ENCODE measurements at places on chromosomes 11 and 22. TPM values are rescaled to one million over a fixed set of nuclear protein-coding genes. Genes with fewer than 3 reads are reported as not detected.

TMEM80 gene
- polyA plus RNA-seq: 17.0 TPM

DNA sequence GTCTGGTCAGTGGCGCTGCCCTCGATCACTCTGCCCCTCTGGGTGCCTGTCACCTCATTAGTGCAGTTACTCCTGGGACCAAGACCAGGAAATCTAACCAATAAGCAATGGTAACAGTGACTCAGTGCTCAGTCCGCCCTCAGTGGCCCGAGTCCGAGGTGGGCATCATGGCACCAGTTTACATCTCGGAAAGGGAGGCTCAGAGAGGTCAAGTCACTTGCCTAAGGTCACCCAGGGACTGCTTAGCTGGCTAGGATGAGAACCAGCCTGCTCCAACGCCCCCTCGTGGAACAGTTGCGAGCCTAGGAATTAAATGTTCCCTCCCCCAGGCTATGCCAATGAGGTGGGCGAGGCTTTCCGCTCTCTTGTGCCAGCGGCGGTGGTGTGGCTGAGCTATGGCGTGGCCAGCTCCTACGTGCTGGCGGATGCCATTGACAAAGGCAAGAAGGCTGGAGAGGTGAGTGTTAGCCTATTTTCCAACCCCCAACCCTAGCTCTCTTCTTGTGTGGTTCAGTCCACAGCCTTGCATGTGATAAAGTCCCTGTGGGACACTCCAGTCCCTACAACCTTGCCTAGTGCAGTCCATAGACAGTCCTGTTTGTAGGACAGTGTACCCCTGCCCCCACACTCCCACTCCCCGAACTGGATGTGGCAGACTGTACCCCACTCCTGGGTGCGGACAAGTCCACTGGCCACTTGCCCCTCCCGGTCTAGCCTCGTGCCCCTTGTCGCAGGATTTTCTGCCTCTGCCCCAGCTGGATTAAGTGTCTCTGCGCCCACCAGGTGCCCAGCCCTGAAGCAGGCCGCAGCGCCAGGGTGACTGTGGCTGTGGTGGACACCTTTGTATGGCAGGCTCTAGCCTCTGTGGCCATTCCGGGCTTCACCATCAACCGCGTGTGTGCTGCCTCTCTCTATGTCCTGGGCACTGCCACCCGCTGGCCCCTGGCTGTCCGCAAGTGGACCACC lies 1.1 kb downstream of the MTFP1 start:
- DNase-seq: no peak

- no peak for DNase-seq
These were observed 64.7 kb downstream of the PARVG start for GRCh38 chr22:44245438-44245837.

SLC15A3 gene
- 18.2 TPM for polyA plus RNA-seq

DNA sequence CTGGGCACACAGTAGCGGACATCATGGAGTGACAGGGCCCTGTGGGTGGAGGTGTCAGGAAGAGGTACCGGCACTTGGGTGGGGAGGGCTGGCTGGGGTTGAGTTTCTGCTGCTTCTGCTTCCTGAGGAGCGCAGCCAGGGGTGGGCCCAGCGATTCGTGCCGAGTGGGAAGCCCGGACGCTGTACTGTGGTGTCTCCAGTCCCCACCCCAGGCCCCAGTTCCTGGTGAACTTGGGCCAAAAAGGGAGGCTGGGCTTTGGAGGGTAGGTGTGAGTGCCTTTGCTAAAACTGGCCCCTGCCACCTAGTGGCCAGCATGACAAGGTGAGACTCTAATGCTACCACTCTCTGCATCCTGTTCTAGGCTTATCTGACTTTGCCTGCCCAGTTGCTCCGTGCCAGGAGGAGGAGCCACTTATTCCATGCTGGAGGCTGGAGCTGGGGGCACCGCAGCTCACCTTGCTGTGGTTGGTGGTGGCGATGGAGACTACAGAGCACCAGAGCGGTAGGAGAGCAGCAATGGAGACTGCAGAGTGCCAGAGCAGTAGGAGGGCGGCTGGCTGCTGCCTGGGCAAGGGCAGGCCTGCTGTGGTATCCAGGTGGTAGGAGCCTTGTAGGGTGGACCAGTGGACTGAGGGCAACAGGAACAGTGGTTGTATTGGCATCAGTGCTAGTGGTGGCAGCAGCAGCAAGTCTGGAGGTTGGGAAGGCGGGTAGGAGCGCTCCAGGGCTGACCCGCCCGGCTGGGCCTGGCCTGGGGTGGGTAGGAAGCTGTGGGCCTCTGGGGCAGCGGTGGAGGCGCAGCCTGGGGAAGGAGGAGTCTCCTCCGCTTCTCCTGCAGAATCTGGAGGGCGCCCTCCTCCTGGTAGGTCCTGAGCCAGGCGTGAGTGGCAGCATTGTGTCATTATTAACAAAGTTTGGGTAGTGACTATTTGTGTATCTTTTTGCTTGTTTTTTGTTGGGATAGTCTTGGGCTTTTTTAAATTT lies 2.2 kb upstream of the RFPL2 start:
- no peak for DNase-seq

DNA sequence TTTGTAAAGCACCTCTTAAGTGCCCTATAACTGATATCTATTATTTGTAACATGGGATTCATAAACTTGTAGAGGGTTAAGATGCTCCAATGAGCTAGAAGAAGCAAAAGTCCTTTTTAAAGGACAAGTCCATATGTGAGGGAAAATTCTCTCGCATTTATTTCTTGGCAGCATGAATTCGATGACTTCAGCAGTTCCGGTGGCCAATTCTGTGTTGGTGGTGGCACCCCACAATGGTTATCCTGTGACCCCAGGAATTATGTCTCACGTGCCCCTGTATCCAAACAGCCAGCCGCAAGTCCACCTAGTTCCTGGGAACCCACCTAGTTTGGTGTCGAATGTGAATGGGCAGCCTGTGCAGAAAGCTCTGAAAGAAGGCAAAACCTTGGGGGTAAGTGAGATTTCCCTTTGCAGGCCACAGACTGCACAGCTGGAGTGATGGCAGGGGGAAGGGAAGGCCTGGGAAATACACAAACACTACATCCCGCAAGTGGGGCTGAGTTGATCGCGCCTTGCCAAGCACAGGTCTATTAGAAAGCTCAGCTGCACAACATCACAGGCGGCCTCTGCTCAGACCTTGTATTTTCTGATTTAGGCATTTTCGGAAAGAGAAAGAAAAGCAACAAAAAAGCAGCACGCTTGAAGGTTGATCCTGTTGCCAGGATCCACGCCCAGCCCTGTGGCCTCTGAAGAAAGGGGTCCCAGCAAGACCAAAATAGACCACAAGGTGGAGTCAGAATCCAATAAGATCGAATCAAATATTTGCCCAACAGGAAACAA lies 1.5 kb downstream of the MS4A8 start:
- DNase-seq: peak; percentile 31

MS4A12 gene
- polyA plus RNA-seq: not detected

DNA sequence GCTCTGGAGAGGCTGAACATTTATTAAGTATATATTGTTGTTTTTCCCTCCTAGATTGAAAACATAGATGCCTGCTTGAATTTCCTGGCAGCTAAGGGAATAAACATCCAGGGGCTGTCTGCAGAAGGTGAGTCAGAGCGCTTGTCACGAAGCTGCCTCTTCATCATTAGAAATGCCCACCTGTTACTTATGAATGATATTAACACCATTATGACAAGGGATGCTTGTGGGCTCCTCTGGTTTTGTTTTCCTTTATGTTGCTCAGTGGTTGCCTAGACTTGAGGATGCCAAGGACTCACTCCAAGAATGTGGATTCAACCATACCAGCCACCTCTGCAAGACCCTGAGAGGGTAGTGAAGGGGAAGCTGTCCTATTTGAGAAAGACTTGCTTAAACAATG lies 156.2 kb downstream of the NAV2 start:
- DNase-seq: no peak

DNA sequence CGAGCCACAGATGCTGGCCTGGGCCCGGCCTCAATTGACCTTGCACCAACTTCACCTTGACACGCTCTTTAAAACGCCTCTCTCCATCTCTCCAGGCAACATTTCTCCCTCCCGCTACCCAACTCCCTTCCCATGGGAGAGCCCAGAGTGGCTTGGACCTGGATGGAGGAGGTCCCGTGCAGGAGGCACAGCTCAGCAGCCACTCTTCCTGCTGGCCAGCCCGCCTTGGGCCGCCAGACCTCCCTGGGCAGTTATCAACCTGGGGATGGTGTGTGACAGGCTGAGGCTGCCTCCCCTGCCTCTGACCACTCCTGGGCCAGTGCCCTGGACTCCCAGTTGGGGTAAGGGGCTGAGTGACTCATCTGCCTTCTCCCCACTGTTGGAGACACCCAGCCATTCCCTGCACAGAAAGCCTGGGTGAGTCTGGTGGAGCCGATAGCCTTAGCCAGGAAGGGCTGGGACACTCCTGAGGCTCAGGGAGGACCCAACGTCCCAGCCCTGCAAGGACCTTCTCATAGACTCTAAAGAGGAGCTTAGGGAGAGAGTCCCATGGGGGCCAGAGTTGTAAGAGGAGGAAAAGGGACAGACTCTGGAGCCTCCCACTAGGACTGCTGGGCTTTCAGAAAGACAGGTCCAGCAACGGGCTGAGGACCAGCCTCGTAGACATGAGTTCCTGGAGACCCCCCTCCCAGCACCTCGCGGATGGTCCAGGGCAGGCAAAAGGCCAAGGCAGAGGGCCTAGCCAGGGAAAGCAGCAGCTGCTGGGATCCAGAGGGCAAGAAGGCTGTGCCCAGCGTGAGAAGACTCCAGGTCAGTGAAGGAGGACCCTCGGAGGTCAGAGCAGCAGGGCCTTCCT lies 131.7 kb downstream of the CEP164 start:
- DNase-seq: no peak

RIN1 gene
- 12.1 TPM for polyA plus RNA-seq

OR2AG1 gene
- polyA plus RNA-seq: 0.04 TPM

FLRT1 gene
- 2.9 TPM for polyA plus RNA-seq

XKR3 gene
- polyA plus RNA-seq: not detected

GRCh38 chr11:36558571-36559413 lies 9.0 kb upstream of the RAG1 start:
- DNase-seq: no peak

GRCh38 chr11:111886844-111887243 lies 7.5 kb downstream of the CFAP68 start:
- no peak for DNase-seq

- no peak for DNase-seq
These were observed 4.9 kb downstream of the CWC15 start for GRCh38 chr11:94968334-94968958.

DNA sequence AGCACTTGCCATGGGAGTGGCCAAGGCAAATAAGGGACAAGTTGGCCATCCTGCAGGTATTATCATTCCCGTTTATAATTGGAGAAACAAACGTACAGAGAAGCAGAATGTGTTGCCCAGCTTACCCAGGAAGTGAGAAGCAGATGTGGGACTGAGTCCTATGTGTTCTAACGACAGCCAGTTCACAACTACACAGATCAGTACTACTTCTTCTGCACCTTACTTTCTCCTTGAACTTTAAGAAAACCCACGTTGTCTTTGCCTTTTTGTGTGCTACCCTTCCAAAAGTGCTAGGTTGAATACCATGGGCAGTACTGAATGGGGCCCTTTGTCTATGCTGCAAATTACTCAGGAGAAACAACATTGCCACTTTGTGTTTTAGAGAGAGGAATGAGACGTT lies 62.8 kb upstream of the BLID start:
- no peak for DNase-seq

DNA sequence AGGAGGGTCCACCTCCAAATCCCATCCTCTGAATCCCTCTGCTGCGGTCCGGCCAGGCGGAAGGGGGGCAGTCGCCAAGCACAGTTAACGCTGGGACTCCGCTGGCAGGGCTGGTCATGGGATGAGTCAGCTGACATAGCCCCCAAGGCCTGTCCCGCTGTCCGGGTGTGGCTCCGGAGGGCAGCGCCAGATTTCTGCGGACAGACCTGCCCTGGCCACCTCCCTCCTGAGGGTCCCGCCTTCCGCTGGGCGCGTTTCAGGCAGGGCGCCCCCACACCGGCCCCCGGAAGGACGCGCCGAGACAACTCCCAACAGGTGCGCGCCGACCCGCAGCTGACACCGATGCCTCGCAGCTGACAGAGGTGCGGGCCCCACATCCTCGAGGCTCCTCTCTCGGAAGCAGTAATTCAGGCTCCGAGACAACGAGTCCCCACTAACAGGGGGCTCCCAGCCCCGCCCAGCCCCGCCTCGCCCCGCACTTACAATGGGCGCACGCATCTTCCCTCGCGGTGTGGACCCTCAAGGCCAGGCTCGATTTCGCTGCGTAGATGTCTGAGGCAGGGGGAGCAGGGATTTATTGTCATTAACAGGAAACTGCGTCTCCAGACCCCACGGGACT lies 607 bp downstream of the PLAAT3 start:
- DNase-seq: no peak

- DNase-seq: no peak
These were observed 346.6 kb downstream of the TTC28 start for GRCh38 chr22:28333088-28333487.

PDE2A gene
- 18.1 TPM for polyA plus RNA-seq

ZP1 gene
- polyA plus RNA-seq: not detected

DNA sequence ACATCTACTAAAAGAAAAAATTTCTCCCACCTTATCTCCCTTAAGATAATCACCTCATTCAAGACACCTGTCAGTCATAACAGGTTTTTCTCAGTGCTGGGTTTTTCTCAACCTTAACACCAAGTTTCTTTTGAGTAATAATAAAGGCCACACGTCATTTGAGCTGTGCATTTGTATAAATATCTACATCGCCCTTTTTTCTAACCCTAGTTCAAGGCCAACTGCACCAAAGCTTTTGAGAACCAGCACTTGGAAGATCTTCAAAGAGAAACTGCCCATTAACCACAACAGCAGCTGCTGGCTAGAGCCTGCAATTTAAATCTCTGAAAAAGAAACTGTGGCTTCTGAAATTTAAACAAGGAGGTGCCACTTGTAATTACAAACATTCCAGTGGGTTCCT lies 6.9 kb downstream of the CADM1 start:
- DNase-seq: no peak

PDGFB gene
- 18.3 TPM for polyA plus RNA-seq

- DNase-seq: no peak
These were observed 8.3 kb downstream of the PLAAT2 start for GRCh38 chr11:63554877-63555223.

DGKZ gene
- 77.8 TPM for polyA plus RNA-seq

- no peak for DNase-seq
These were observed 30.2 kb downstream of the USP35 start for GRCh38 chr11:78218707-78219492.

DNA sequence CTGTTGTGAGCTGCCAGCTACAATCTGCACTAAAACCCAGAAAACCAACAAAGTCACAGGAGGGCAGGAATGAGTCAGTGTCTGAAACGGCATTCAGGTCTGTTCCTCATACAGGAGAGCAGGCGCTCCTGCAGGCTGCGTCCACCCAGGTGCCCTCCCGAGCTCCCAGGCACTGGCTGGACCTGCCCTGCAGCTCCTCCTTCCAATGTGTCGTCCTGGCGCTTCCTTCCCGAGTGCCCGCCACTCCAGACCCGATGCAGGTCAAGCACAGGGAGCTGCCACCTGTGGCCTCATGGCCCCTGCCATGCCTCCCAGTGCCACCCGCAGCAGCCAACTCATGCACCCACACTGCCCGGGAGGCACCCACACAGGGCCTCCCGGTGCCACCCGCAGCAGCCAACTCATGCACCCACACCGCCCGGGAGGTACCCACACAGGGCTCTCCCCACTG lies 12.0 kb downstream of the BRD1 start:
- no peak for DNase-seq

PMM1 gene
- polyA plus RNA-seq: 23.2 TPM

DNA sequence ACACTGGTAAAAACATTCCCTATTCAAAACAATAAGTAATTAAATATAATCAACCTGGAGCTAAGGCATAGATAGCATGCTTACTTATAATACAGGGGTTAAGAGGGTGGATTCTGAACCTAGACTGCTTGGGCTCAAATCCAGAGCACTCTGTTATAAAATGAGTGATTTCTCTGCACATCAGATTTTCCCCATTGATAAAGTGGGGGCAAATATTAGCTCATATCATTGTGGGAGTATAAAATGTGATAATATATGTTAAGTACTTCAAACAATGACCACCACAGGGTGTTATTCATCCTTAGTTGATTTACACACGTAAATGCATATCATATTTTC lies 139.4 kb downstream of the LUZP2 start:
- DNase-seq: no peak

USP2 gene
- polyA plus RNA-seq: 62.9 TPM
